ENCODE measurements at places on chromosomes 6 and 20.

DNA sequence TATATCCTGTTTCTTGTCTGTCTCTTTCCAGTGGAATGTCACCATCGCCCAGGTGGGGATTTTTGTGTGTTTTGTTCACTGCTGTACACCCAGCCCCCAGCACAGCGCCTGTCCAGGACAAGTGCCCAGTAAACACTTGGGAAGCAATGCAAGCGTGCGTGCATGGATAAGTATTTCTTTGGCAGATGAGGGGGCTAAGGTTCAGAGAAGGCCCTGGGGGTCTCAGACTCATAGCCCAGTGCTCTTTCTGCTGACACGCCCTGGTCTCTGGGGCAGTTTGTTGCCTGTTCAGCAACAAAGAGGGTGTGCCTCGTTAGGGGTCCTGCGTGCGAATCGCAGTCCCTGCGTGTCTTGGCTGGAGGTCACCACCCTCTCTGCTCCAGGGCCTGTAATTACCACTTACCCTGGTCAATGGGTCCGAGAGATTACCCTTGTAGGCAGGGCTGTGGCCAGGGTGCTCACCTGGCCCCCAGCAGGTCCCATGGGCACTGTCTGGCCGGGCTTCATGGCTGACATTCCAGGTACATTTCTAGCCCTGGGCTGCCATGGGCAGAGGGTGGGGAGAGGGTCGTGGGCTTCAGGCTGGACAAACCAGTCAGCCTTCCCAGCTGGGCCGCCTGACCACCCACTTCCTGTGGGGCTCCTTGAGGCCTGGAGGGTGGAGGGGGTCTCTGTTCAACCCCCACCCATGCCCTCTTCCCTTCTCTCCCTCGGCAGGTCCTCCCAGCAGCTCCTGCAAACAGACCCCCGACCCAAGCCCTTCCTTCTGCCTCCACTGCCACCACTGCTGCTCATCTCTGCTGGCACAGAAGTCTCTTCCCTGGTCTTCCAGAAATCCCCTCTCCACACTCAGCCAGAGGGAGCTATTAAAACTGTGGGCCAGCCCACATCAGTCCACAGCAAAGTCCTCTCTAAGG, 87.1 kb downstream of the CEBPB start:
- no peak for DNase-seq

DNA sequence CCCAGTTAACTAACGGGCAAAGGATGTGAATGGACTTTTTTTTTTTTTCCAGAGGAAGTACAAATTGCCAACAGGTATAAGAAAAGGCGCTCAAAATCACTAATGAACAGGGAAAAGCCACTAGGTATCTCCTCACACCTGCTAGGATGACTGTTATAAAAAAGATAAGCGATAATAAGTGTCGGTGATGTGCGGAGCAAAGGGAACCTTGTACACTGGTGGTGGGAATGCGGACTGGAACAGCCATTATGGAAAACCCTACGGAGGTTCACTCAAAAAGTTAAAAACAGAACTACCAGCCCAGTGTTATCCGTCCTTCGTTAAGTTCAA, 787 bp upstream of the RAB32 start:
- DNase-seq, result no peak

GRCh38 chr6:127352524-127352923, 9.1 kb upstream of the ECHDC1 start:
- no peak for DNase-seq

DNA sequence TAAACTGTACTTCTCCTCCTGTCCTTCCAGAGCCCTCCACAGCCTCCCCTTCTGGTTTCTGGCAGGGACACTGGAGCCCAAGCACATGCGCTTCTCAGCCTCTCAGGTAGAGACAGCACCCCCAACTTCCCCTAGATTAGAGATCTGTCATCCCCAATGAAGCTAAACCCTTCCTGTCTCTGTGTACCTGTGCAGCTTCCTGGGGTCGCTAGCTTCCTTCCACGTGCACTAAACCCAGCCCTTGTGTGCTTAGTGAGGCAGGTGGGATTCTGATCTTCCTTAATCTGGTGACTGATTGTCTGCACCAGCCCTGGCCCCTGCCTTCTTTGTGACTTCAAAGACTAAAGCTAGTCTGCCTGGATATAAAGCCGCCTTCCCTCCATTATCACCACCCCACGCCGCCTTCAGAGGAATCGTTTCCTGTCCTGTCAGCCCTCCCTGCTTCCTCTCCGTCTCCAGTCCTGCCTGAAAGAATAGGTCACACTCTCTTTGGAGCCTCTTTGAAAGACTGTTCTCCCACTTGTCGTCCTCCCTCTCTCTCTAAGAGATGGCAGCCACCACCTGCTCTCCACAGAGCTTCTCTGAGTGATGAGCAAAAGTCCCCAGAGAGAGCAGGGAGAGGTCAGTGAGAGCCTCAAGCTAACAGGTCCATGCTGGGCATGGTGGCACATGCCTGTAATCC, 27.5 kb downstream of the CAPN11 start:
- no peak for DNase-seq

DNA sequence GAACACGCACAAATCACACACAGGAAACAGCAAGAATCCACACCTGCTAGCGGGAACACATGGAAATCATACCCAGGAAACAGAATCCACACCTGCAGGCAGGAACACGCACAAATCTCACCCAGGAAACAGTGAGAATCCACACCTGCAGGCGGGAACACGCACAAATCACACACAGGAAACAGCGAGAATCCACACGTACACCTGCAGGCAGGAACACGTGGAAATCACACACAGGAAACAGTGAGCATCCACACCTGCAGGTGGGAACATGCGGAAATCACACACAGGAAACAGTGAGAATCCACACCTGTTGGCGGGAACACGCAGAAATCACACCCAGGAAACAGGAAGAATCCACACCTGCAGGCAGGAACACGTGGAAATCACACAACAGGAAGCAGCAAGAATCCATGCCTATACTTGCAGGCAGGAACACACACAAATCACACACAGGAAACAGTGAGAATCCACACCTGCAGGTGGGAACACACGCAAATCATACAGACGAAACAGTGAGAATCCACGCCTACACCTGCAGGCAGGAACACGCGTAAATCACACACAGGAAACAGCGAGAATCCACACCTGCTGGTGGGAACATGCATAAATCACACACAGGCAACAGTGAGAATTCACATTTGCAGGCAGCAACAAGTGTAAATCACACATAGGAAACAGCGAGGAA, 108.6 kb downstream of the DLL1 start:
- DNase-seq, result no peak

- DNase-seq, result no peak
Measured at GRCh38 chr20:58740356-58741308, 48.0 kb downstream of the NPEPL1 start.

DNA sequence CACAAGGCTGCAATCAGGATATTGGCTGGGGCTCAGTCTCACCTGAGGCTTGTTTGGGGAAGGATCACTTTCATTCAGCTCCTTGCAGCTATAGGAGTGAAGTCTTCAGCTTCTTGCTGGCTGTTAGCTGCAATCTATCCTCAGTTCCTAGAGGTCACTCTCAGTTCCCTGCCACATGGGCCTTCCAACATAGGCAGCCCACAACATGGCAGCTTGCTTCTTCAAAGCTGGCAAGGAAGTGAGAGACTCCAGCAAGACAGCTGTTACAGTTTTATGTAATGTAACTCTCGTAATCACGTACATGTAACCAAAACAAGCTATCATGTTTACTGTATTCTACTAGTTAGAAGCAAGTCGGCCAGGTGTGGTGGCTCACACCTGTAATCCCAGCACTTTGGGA, 226.9 kb downstream of the CDC5L start:
- DNase-seq, result no peak

- DNase-seq, result peak; percentile 91
Measured at GRCh38 chr6:124694139-124694705, 268.0 kb upstream of the RNF217 start.

DNA sequence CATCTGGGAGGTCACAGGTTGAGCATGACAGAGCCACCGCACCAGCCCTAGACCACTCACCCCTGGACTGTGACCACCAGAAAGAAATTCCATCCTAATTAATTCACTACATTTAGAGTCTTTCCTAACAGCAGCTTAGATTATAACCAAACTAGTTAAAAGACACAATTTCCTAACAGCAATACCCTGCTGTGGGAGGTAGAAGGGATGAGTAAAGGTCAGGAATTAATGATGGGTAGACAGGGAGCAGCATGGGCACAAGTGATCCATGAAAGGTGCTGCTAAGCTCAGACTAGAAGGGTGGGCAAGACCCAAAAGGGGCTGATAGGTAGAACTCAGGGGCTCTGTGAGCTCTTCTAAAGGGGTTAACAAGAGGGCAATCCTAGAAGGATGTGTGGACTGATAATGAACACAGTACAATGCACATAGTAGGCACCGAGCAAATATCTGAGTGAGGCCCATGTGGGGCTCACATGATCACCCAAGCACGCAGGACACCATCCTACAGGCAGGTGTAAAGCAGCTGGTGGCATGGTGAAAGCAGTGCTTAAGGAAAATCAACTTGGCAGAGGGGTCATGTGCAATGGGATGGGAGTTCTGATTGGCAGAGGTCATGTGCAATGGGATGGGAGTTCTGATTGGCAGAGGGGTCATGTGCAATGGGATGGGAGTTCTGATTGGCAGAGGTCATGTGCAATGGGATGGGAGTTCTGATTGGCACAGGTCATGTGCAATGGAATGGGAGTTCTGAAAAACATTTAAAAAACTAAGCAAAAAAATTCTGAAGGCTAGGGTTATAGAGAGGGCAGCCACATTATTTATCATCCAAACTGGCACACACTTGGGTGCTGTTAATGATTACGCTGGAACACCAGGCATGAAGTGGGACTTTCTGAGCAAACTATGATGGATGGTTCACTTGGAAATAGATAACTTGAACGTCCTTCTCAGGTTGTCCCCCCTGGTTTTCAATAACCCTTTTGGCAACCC, 188.2 kb upstream of the FOXQ1 start:
- DNase-seq, result no peak

- DNase-seq, result no peak
Measured at GRCh38 chr6:156928972-156929371, 151.8 kb downstream of the ARID1B start.

DNA sequence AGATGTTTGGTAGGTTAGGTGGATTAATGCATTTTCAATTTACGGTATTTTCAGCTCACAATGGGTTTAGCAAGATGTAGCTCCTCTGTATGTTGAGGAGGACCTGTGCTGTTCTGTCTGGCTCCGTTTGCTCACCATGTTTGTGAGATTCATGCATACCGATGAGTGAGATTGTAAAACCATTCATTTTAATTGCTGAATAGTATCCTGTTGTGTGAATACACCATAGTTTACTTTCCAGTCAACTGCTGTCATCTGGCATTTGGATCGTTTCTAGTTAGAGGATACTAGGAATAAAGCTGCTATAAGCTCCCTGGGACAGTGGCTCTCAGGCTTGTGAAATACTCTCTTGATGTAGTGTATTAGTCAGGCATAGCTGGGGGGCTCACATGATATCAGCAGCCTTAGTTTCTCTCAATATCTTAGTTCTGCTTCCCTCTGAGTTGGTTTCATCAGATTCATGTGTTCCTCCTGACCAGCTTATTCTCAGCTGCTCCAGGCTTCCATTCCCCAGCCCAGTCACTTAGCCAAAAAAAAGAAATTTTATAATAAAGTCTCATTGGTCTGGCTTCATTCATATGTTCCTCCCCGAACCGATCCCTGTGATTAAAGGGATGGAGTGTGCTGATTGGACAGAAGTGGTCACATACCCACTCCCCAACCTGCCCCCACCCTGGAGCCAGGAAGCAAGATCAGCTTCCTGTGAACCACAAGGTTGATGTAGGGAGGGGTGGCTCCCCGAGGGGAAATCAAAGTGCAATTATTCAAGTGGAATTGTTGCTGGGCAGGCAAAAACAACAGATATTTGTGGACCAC, 10.9 kb upstream of the B4GALT5 start:
- peak; percentile 14 for DNase-seq

GRCh38 chr6:16040628-16040974, 88.3 kb upstream of the MYLIP start:
- no peak for DNase-seq

- no peak for DNase-seq
Measured at GRCh38 chr20:53748821-53749421, 155.3 kb upstream of the ZNF217 start.

- DNase-seq, result no peak
Measured at GRCh38 chr6:106076139-106076538, 10.0 kb upstream of the PRDM1 start.

DNA sequence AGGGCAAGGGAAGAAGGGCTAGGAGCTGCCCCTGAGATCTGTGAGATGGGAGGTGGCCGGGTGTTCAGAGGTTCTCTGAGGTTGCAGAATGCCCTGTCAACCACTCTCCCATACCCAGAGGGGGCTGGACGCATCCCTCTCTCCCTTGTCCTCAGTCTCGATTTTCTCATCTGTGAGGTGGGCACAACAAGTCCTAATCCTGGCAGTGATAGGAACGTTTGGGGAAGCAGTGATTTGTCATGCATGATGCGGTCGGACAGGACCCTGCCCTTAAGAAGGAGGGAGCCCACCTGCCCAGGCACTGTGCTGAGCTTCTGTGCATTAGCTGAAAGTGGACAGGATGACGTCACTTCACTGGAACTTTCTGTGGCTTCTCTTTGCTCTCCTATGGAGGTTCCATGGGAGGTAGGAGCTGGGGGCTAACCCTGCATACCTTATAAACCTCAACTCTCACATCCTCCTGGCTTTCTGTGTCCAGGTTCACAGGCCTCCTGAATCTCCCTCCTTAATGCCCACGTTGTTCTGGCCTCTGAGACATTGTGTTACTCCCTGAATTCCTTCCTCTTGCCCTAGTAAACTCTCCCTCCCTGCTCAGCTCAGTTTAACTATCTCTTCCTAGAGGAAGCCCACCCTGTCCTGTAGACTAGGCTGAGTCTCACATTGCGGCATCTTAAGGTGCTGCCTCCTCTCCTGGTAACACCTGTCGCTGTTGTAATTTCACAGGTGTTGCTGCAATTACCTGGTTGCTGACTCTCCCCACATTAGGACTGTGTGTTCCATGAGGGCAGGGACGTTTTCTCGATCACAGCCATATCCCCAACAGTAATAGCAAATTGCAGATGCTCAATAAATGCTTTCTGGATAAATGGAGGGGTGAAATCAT, 30.1 kb upstream of the CSNK2A1 start:
- DNase-seq, result no peak

GRCh38 chr20:51460569-51461265, 81.8 kb downstream of the NFATC2 start:
- DNase-seq, result no peak

DNA sequence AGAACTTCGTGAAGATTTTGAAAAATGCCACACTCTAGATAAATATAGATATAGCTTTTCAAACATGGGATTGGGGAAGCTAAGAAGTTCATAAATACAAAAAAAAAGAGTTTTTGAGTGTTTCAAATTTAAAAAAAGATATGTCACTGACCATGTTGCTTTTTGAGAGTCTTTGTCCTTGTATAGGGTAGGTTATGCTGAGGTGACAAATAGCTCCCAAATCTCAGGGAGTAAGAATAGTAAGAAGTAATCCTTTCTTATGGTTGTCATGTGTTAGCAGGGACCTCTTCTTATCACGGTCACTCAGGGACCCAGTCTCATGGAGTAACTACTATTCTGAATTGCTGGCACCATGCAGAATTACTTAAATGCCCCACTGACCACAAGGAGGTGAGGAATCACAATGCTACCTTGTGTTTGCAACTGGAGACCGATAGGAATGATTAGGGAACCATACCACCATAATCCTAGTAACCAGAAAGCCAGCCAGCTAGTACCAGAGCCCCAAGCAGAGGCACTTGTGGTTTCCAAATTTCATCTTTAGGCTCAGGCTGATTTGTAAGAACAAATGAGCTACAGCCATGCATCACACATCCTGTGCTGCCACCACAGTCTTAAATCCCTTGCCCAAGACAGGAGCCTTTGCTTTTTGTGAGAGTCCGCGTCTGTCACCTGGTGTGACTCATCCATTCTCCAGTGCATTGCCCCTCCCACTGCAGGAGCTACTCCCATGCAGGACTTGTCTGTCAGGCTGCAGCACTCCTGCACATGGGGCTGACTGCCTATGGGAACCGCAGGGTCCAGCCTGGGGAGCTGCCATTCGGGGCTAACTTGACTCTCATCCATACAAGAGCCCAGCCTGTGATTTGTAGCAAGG, 42.4 kb upstream of the ADGRF4 start:
- DNase-seq, result no peak
